HT-29 (cell line): ENCODE measurements at places on chromosomes 16 and 17.

DNA sequence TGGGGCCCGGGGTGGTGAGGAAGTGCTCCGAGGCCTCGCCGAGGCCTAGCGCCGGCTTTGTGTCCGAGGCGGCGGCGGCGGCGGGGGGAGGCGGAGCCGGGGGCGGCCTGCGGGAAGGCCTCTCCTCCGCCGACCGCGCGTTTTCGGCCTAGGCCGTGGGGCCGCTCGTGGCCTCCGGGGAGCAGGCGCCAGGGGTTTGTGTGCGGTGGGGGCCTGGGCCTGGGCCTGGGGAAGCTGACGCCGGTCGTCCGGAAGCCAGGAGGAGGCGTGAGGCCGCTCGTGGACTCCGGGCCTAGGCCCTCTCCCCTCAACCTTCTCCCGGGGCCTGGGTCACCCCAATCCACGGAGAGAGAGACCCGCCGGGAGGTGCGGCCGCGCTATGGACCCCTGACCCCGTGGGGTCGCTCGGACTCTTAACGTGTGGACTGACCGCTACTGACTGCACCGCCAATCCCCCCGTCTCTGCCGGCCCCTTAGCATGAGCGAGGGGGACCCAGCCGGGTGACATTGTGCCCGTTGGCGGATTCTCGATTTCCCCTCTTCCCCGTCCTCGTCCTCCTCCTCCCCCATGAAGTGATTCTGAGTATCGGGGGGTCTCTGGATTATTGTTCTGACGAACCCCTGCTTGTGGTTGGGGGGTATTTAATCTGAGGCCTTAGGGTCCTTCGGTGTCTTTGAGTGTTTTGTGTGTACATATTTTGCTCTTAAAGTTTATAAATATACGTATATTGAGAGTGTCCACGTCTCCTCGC lies 660 bp downstream of the RBBP6 start:
- peak; percentile 45 for DNase-seq

DNA sequence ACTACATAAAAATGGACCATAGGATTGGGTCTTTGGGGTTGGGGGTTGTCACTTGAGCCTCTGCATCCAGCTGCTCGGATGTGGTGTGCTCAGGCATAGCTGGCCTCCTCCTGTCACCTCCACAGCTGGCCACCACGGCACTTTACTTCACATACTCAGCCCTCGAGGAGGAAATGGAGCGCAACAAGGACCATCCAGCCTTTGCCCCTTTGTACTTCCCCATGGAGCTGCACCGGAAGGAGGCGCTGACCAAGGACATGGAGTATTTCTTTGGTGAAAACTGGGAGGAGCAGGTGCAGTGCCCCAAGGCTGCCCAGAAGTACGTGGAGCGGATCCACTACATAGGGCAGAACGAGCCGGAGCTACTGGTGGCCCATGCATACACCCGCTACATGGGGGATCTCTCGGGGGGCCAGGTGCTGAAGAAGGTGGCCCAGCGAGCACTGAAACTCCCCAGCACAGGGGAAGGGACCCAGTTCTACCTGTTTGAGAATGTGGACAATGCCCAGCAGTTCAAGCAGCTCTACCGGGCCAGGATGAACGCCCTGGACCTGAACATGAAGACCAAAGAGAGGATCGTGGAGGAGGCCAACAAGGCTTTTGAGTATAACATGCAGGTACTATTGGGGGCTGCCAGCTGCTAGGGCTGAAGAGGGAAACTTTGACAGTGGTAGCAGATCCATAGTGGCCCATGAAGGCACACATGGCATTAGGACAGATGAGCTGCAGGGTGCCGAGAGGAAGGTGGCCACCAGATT lies 30.8 kb downstream of the CDIP1 start:
- no peak for DNase-seq

DNA sequence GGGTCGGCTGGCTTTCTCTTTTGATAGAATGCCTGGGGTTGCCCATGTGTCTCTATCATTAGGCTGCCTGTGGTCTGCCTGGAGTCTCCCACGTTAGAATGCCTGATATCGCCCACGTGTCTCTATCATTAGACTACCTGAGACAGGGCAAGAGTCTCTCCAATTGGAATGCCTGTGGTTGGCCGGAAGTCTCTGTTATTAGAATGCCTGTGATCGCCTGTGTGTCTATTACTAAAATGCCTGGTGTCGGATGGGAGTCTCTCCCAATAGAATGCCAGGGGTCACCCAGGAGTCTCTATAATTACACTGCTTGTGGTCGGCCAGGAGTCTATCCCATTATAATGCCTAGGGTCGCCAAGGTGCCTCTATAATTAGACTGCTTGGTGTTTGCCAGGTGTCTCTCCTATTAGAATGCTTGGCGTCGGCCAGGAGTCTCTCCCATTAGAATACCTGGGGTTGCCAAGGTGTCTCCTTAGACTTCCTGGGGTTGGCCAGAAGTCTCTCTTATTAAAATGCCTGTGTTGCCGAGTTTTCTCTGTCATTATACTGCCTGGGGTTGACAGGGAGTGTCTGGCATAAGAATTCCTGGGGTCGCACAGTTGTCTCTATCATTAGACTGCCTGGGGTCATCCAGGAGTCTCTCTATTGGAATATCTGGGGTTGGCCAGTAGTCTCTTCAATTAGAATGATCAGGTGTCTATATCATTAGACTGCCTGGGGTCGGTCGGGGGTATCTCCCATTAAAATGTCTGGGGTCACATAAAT lies 2272.8 kb downstream of the TP53TG3F start:
- no peak for DNase-seq

GRCh38 chr16:83315271-83315670 lies 492.5 kb upstream of the HSBP1 start:
- DNase-seq = no peak

DNA sequence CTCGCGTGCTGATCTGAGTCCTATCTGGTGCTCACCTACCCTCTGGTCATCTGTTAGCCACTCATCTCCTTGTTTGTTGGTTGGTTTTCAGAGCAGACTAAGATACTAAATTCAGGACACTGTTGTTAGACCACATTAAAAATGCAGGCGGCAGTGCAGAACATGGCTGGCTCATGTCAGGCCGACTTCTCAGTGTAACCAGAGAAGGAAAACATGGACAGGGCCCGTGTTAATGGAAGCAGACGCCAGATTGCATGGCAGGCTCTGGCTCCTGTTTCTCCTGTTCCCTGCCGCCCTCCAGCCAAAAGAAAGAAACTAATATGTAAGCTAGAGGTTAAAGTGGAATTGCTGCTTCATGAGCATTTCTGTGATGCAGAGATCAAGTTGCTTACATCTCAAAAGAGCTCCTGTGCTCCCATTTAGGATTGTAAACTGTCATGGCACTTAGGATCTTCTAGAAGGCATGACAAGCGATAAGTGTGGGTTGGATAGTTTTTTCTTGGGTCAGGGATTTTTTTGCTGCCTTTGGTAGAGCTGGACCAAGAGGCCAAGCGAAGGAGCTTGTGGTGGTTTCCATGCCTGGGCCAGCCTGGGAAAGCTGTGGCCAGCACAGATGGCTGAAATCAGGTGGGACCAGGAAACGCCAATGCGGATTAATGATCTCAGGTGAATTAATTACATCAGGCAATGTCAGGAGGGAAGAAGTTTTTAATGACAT lies 56.1 kb downstream of the YPEL2 start:
- no peak for DNase-seq

GRCh38 chr17:16919663-16920627 lies 52.0 kb downstream of the TNFRSF13B start:
- no peak for DNase-seq

GRCh38 chr17:74677558-74678466 lies 34.9 kb downstream of the CD300LF start:
- DNase-seq = no peak

- no peak for DNase-seq
Measured at GRCh38 chr16:87847785-87848675, 21.3 kb downstream of the SLC7A5 start.

GRCh38 chr17:17518951-17519350 lies 22.8 kb upstream of the RASD1 start:
- no peak for DNase-seq

DNA sequence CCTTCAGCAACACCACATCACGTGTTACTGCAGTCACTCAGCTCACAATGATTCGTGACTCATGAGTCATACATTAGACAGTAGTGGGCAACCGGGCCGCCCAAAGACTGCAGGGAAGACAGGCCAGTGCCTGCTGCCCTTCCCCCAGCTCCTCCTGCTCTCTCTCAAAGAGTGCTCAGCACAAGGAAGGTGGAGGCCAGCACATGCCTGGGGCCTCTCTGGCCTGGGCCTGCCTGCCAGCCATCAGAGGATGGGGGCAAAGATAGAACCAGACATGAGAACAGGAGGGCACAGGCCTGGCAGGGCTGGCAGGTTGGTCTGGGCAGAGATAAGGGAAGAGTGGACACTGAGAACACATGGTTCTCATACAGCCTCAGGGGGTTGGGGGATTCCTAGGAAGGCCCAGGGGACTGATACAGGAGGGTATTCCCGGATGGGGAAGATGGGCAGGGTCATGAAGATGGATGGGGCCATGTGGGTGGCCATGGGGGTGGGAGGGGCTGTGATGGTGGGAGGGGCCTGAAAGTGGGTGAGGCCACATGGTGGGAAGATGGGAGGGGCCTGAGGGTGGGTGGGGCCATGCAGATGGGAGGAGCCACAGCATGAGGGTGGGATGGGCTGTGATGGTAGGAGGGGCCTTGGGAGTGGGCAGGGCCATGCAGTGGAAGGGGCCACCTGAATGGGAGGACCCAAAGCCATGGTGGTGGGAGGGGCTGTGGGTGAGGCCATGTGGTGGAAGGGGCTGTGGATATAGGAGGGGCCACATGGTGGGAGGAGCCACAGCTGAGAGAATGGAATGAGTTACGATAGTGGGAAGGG lies 29.0 kb downstream of the KATNB1 start:
- peak; percentile 56 for DNase-seq

GRCh38 chr17:19977293-19978208 lies at the start of gene AKAP10:
AKAP10 (minus strand) TSS chr17:19977828; CDS start chr17:19977679, 149 bp downstream.
- peak; percentile 71 for DNase-seq

- peak; percentile 23 for DNase-seq
Measured at GRCh38 chr16:11913425-11914079, 2.2 kb downstream of the GSPT1 start.

GRCh38 chr17:17844079-17844478 lies 7.3 kb upstream of the SREBF1 start:
- DNase-seq = no peak
